ENCODE measurements at places on chromosomes 6 and 20.

GRCh38 chr6:38876475-38876874 lies 161.4 kb downstream of the DNAH8 start:
- DNase-seq, result no peak

- no peak for DNase-seq
These were observed 11.3 kb downstream of the ZHX3 start for GRCh38 chr20:41306061-41306727.

DNA sequence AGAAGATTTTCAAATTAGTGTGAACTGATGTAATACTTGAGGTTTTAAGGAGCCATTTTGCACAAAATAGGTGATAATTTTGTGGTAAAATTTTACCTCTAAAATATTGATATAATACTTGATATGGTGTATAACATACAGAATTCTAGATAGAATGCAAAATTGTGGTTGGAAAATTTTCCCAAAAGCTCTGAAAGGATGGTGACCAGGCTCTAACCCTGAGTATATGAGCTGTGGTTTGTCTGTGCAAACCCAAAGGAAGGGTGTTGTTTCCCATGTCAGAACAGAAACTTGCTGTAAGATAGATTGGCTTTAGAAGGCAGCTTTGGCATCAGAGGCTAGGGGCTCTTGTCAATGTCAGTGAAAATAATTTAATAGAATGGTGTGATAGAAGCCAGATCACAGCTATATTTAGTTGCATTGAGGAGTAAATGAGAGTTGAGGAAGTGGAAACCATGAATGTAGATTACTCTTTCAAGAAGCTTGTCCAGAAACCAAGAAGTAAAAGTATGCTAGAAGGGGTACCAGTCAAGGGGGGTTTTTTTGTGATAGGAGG lies 257.7 kb downstream of the FARS2 start:
- DNase-seq, result no peak

GRCh38 chr20:63323357-63323981 lies 30.5 kb downstream of the COL20A1 start:
- DNase-seq, result no peak

DNA sequence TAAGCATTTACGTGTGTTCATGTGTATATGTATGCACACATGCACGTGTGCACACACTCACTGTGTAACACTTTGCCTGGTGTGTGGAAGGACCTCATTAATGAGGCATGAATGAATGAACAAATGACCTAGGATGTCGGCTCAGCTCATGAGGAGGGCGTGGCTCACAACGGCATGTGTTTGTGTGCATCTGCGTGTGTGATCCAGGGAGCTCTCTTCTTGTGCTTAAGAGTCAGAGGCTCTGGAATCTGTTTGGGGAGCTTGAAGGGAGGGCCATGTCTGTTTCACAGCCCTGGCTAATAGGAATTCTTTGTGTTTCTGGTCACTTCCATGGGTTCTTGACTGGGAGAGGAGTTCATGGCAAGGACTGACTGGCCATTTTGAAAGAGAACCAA lies 32.7 kb downstream of the TOX2 start:
- DNase-seq, result no peak

DNA sequence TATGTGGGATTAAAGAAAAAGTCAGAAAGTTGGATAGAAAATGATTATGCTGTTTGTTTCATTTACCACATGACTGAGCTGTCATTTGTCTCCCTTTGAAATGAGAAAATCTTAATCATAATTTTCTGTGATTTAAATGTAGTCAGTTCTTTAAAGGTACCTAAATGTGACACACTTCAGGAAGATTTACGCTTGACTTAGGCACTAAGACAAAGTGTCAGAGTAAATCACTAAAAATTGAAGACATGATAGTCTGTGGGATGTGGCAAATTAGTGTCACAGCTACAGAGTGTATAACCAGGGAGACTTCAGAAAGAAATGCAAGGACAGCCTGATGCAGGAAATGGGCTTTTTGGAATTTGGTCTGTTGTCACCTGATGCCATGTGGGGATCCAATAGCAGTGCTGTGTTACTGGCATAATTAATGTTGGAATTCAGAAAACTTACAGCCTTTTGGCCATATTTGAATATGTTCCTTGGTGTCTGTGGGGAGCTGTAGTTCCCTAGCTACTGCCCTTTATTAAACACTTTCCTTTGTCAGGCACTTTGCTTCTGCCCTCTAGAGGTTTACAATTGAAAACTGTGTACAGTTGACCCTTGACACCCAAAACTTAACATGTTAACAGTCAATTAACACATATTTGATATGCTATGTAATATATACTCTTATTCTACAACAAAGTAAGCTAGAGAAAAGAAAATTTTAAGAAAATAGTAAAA lies 493.8 kb downstream of the UTRN start:
- no peak for DNase-seq

DNA sequence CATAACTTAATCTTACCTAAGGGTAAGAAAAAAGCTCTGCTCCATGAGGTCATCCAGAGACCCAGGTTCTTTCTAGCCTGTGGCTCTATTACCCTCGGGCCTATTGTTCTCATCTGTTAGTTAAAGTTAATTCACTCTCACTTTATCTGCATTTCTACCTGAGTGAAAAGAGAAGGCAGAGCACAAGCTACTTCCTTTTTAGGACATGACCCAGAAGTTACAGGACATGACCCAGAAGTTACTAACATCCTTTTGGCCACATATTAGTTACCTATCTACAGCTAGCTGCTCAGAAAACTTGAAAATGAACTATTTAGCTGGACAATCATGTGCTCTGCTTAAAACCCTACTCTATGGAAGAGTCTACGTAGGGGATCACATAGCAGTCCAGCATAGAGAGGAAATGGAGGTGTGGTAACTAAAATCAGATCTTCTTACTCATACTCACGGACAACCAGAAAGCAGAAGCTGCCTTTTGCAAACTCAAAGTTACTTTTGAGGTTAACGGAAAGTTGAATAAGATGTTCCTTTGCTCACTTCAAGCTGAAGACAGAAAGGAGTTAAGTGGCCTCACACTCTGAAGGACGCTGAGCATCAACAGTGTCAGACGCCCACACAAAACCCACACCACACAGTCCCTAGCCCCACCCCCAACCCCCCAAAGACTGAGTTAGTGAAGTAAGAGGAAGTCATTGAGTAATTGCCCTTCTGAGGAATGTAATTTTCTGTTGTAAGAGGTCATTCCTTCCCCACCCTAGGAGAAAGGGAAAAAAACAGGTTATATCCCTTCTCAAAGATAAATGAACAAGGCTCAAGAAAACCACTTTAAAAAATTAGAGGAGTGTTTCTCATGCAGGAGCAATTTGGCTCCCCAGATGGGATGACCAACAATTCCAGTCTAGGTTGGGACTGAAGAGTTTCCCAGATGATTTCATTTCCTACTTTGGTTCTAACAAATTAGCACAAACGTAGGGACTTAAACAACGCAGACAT lies 45.9 kb upstream of the TAB2 start:
- DNase-seq, result no peak

- no peak for DNase-seq
These were observed 222.2 kb downstream of the BTBD9 start for GRCh38 chr6:38417521-38417920.

DNA sequence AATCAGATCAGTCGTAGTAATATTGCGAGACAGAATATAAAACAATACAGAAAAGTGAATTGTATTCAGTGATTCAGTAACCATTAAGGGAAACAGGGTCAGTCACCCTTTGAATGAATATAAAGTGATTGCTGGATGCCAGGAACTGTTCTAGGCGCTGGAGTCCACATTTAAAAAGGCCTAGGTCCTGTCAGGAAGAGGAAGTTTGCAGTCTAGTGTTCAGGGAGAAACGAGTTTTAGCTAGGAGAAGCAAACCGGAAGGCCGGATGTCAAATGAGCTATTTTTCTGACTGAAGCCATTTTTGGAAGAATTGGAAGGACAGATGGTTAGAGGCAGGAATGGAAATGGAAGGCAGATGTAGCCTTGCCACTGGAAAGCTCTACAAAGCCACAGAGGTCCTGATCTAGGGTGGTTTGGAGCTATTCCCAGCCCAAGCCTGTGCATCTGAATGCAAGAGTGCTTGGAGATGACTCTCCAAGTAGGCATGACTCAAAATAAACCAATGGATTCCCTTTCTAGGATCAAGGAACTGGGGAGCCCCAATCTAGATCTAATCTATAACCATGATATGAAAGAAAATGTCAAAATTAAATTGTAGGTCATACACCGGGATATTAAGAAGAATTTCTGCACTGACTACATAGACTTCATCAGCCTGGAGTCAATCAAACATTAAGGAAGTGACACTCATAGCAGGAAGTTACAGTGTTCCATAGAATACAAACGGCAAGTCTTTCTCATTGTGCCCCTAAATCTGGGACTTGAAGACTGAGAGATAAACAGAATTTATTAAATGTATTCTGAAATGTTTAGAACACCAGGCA lies 36.8 kb upstream of the CDKAL1 start:
- DNase-seq, result no peak

DNA sequence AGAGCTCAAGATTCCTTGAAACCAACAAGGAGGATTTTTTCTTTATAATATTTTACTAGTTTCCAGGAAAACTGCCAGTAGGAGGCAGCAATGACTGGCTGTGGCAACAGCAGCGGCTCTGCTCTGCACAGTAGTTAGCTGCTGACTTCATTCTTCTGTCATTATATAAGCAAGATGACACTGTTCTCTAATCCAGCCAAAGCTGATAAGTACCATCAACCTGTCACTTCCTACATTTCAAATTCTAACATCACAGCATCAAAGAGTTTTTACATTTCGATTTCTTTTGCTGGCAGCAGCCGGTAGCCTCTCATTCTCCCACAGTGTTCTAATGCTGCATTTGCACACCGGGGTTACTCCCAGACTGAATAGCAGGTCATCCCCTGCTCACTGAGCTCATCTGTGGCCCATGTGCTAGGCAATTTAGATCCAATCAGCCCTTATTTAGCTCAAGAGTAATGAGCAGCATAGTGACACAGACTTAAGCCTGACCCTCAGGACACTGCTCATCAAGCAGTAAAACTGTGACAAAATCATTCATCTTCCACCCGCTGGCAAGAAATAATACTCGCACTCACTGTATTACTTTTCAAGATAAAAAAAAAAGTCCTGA lies 67.8 kb downstream of the MMS22L start:
- no peak for DNase-seq

DNA sequence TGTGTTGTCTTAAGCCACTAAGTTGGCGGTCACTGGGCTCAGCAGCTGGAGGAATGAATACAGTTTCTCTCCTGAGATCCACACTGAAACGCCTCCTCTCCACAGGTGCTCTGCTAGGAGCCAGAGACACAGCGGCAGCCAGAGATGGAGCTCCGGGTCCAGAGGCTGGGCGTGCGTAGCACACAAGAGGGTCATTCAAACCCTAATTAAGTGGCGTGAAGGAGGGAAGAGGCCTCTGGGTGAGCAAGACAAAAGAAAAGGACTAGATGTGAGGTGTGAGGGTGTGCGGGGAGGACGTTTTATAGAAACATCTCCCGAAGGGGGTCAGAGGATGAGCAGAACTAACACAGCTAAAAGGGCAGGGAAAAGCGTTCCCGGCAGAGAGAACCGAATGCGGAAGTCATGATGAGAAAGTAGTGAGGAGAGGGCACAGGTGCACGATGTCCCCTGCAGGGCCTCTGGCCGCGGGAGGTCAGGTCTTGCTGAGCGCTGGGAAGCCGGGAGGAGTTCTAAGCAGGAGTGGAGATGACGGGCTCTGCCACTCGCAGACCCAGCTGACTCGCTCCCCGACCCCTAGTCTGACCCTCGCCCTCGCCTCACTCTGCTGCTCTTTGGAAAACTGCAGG lies 54.4 kb downstream of the BMP7 start:
- peak; percentile 88 for DNase-seq

- no peak for DNase-seq
These were observed 118.9 kb upstream of the COL21A1 start for GRCh38 chr6:56366141-56366852.

DNA sequence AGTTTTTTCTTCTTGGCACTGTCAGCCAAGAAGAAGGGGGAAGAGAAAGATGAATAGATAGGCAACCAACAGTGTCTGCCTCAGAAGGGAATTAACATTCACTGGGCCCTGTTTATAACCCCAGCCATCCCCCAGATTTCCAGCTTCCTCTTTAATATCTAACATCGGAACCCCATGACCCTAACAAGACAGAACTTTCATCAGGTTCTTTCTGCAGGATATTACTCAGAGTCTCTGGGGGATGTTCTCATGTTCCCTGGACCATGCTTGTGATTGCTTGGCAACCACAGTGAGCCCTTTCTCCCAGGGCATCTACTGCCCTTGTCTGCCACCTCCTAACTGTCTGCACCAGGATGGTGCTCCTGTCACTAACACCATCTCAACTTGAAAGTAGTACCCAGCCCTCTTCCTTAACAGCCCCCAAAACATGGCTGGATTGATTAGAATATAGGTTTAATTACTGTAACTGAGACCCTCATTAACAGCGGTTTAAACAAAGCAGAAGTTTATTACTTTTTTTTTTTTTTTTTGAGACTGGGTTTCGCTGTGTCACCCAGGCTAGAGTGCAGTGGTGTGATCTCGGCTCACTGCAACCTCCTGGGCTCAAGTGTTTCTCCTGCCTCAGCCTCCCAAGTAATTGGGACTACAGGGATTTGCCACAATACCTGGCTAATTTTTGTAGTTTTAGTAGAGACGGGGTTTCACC lies 12.0 kb upstream of the PTPN1 start:
- DNase-seq, result no peak

DNA sequence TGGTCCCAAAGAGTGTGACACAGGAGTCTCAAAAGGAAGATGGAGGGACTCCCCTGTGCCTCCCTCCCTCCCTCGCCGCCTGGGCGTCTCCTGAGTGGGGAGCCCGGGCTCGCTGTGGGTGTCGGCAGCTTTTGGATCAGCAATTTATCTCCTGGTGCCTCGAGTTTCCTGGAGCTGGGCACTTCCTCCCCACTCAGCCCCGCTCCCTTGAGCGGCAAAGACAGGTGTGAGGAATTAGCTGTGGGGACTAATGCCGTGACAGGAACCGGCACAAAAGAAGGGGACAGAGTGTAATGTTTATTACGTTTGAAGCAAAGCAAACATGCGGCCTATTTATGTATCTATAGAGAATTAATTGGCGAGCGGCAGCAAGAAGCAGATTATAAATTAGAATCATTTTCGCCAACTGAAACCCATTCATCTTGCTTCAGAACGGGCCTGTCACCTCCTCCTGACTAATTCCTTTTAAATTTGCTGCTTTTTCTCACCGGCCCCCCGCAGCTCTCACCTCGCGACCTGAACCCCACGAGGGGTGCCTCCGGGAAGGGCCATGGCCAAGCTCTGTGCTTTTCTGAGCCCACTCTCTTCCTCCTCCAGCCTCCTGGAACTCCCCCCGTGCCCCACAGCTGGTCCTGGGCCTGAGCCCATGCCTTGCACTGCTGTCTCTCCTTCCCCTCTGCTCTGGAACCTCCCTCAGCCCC lies 8.8 kb upstream of the CDH22 start:
- DNase-seq, result peak; percentile 88

- DNase-seq, result peak; percentile 73
These were observed 36.7 kb upstream of the AAR2 start for GRCh38 chr20:36199345-36200257.

DNA sequence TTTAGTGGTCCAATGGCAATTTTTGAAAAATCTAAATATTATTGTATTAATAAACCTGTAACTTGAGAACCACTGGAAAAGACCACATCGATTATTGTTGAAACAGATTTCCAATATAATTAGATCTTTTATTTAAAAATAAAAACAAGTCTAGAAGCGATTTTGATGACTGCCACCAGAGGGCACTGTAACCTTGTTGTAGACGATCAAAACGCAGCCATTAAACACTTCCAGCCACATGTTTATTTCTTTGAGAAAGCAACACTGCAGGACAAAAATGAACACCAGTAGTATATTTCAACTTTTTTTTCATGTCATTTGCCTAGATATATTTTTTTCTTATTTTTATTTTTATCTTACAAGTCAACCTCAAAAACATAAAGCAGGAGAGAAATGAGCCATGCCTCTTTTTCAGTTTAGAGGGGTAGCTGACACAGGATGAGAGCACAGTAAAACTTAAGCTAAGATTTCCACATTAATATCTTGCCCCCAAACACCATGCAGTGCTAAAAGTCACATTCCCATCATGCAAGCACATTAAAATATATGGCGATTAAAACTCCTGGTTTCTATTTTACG lies 115.4 kb downstream of the OPRM1 start:
- DNase-seq, result peak; percentile 61

All from NCI-H1417 (cell line).